ENCODE measurements at places on chromosomes 4 and X.

DNA sequence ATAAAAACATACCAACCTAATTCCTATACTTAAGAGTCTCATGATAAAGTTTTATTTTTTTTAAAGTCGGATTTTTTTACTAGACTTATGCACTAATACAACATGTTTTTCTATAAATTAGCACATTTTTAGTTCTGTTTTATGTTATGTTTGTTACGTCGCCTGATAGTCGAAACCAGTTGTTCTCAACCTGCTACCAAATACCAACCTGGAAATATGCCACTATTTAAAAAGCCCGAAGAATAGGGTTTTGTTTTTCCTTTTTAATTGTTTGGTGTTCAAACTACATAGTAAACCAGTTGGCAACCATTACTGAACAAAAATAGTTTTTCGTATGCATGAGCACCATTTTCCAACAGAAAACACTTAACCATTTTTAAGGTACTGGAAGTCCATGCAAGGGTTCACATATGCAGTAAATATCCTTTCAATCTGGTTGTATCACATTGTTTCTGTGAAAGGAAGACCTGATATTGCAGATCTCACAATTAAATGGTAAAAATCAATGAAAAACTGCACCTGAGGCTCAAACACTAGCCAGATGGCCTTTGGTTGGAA lies 1.4 kb downstream of the WDFY3 start:
- DNase-seq = no peak

- DNase-seq = no peak
Observed at GRCh38 chr4:80705311-80705710, 325.2 kb upstream of the BMP3 start.

GRCh38 chr4:107931775-107932321 lies 499 bp downstream of the CYP2U1 start:
- peak; percentile 17 for DNase-seq

DNA sequence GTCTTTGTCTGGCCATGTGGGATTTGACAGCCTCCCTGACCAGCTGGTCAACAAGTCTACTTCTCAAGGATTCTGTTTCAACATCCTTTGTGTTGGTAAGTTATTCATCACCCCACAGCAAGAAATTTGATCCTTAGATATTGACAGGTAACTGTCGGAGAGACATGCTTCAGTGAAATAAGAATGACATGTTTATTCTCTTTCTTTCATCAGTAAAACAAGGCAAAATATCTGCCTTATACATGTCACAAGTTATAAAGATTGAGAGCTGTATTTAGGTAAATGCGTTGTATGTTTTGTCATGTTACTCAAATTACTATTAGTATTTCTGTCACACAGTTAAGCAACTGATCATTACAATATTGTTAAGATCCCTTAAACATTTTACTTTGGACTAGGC lies 46.9 kb downstream of the SEPTIN11 start:
- DNase-seq = no peak

GRCh38 chr4:20256381-20256881 lies 4.7 kb downstream of the SLIT2 start:
- no peak for DNase-seq

DNA sequence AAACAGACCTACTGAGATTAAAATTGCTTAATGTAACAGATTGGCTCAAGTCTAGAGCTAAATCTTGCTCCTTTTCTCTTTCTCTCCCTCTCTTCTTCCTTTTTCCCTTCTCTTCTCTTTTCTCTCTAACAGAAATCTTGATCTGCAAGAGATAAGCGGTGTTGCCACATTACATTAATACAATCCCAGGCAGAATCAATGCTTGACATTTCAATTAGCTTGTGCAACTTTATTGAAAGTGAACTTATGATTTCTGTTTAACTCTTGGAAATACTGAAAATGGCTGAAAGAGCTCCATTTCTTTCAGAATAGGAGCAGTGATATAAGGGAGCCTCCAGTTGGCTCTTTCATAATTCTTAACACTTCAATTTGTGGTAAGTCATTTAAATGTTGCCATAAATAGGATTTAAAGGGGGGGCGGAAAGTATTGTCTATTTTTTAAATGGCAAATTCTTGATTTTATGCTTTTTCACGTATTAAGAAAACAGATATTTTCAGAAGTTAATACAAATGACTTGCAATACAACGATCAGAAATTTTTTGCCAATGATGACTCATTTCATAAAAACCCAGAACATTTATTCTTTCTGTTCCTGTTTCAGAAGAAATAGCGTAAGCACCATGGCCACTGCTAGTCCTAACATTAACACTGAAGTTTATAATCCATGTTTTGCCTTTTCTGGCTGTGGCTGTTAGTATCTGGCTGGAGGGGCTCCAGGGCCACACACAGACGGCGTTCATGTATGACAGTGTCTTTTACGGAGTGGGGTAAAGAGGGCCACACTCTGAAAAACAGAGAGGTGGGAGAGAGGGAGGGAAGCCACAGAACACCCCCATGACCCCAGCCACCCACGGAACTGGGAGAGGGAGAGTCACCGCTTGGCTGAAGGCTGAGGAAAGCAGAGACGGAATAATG lies 115.7 kb upstream of the FAT1 start:
- no peak for DNase-seq

GRCh38 chr4:17515445-17516407 lies 761 bp downstream of the CLRN2 start:
- no peak for DNase-seq

DNA sequence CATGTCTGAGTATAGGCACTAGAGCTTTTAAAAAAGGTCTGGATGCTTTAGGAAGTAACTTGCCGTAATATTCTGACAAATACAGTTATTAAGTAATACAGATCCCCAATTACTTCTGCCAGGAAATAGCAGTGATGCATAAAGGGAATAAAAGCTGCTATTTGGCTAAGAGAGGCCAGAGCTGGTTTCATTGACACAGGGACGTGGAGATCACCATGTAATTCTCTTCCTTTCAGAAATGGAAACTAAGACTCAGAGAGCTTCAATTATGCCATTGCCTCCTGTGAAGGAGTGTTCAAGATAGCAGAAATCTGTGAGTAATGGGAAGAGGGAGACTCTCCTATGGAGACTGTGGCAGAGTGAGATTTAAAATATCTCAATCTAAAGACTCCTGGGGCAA lies 238.1 kb downstream of the SLITRK2 start:
- no peak for DNase-seq

DNA sequence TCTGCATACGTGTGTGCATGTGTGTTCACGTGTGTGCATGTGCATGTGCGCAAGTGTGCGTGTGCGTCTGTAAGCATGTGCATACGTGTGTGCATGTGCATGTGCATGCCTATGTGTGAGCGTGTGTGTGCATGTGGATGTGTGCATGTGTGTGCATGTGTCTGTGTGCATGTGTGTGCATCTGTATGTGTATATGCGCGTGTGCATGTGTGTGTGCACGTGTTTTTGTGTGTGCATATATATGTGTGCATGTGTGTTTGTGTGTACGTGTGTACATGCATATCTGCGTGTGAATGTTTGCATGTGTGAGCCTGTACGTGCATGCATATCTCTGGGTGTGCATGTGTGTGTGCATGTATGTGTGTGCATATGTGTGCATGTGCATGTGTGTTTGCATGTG lies 35.7 kb upstream of the DRD5 start:
- no peak for DNase-seq

DNA sequence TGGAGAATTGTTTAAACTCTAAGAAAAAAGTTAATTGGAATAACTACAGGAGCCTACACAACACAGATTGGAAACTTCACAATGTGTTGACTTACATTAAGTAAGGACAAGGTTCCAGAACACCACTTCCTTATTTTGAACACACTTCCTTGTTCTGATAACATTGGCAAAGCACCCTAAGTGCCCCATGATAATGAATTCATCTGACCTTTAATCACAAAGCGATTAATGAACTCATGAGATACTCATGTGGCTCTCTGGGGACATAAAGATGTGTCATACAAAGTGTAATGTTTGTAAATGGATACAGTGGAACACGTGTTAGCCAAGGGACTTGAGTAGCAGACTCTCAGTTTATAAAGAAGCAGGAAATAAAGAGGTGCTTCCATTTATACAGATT lies 69.0 kb upstream of the ATOH1 start:
- no peak for DNase-seq

- no peak for DNase-seq
Observed at GRCh38 chr4:70838204-70838603, 1.5 kb downstream of the GRSF1 start.

DNA sequence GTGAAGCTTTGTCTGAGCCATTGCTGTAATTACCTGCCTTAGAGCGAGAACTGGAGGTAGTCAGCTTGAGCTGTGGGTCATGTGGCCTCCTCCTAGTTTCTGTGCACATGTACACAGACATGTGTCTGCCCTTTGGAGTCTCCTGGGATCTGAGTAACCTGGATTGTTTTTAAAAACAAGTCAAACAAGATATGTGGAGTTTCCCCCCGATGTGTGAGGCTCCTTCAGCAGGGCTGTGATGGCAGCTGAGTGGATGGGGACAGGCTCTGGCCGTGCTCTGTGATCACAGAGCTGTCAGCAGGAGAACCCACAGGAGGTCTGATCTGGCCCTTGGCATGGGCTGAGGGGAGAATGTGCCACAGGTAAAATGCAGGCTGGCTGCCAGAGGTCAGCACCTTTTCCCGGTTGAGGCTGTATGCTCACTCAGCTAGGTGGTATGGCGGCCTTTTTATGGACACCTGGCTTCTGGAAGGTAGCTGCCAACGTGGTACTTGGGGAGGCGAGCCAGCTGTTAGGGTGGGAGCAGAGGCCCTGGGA lies 38.4 kb downstream of the NOP14 start:
- no peak for DNase-seq

- DNase-seq = no peak
Observed at GRCh38 chrX:24506082-24506481, 41.0 kb downstream of the PDK3 start.

GRCh38 chrX:45344594-45344993 lies 143.9 kb upstream of the DIPK2B start:
- no peak for DNase-seq

GRCh38 chr4:7000421-7001176 lies 42.6 kb upstream of the TADA2B start:
- no peak for DNase-seq

DNA sequence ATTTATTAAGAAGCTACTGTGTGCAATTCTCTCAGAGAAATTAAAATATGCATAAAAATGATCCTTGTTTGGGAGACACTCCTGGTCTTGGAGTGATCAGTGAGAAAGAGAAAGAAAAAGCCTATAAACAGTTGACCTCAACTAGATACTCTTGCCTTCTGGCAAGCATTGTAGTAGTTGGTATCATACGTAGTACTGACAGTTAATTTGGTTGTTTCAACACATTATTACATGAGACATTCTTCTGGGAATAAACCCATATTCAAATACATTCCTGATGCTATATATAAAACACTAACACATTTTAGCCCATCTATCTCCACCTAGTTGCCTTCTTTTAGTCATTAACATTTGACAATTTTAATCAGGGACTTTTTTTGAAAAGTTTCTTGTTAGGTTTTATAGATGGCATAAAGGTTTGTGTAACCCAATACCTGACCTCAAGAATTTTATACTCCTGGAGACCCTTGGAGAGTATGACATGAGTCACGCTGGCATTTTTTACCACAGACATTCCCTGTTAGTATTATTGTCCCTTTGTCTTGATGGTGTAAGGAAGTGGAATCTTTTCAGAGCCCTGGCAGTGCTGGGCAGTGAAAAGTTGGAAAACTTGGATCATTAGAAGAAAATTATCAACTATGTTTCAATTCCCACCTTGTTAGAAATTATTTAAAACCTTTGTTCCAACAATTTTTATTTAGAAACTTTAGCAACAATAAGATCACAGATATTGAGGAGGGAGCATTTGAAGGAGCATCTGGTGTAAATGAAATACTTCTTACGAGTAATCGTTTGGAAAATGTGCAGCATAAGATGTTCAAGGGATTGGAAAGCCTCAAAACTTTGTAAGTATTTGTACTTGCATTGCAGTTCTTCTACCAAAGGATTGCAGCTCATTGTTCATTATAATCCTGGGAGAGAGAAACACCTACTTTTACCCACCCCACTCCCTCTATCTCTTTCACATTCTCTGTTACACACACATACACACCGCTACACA lies 167.1 kb upstream of the PACRGL start:
- no peak for DNase-seq

- DNase-seq = no peak
Observed at GRCh38 chr4:30754021-30754420, 33.9 kb downstream of the PCDH7 start.

GRCh38 chr4:144658015-144658567 lies 12.1 kb downstream of the HHIP start:
- no peak for DNase-seq

DNA sequence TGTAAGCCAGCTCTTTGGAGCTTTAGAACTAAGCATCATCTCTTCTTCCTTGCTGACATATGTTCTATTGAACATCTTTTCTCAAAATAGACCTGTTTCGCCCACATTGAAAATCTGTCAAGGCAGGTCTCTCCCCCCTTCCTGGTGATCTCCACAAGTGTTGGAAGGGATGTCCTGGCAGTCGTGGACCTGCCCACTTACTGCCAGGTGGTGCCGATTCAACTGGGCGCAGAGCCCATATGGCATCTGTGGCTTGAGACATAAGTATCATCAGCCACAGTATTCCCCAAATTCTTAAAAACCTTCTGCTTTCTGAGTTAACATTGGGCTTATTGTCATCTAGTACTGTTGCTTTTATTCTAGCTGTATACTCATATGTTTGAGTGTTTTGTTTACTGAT lies 969.3 kb upstream of the FTHL17 start:
- DNase-seq = no peak

DNA sequence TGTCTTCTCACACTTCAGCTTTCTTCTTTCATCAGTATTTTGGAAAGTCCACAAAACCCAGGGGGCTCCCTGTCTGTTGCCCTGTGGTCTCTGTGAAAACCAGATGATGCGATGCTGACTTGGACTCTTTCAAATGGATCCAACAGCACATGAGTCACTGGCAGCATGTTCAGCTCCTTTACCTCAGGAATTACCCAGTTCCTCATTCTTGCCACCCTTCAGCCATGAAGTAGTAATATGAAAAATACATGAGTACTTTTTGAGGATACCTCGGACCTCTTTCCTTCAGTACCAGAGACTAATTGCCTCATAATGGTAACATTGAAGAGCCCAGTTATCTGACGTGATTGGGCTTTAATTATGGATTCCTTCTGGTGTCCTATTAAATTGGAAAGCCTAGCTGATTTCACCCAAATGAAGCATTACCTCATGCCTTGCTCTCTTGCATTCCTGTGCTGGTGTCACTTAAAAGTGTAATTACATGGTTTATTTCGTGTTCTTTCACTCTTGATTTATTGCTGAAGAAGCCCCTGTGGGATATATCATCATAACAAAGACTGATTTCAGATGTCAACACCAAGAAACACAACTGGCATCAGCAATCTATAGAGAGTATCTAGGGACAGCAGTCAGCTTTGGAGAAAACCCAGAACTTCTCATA lies 63.4 kb downstream of the NFKB1 start:
- no peak for DNase-seq

GRCh38 chrX:80602036-80602860 lies 182.0 kb downstream of the TENT5D start:
- no peak for DNase-seq

DNA sequence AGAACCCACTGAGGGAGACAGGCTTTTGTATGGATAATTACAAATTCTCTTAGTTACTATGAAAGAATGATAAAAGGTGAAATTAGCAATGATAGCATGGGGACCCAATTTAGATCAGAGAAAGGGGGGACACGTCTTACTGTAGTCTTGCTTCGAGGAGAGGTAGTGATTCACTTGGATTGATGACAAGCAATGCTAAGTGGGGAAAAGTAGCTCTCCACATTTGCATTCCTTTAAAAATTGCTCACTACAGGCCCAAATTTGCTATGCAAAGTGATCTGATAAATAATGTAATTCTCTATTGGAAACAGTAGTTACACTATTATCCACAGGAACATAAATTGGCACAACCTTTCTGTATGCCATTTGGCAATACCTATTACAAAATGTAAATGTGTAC lies 42.5 kb upstream of the MAP3K15 start:
- no peak for DNase-seq
